ENCODE measurements at places on chromosomes 1 and 21. TPM values are rescaled to one million over a fixed set of nuclear protein-coding genes. Genes with fewer than 3 reads are reported as not detected.

TNFRSF14 gene
- total RNA-seq: 239 TPM

TAL1 gene
- total RNA-seq: 8.1 TPM

OLIG2 gene
- total RNA-seq: not detected

GRCh38 chr1:45785583-45785982 lies 17.8 kb upstream of the MAST2 start:
- H3K36me3 ChIP-seq: no peaks in the 10 kb centered on the region
- no peak for DNase-seq
- no peaks in the 10 kb centered on the region for H3K27me3 ChIP-seq
- no peaks in the 10 kb centered on the region for H3K4me1 ChIP-seq
- no peak overlapping the region for H3K4me3 ChIP-seq

- H3K36me3 ChIP-seq: no peaks in the 10 kb centered on the region
- H3K4me3 ChIP-seq: no peak overlapping the region
- no peak overlapping the region for H3K27ac ChIP-seq
- H3K27me3 ChIP-seq: no peaks in the 10 kb centered on the region
Observed at GRCh38 chr1:17798799-17799382, 43.8 kb downstream of the ACTL8 start.

DNA sequence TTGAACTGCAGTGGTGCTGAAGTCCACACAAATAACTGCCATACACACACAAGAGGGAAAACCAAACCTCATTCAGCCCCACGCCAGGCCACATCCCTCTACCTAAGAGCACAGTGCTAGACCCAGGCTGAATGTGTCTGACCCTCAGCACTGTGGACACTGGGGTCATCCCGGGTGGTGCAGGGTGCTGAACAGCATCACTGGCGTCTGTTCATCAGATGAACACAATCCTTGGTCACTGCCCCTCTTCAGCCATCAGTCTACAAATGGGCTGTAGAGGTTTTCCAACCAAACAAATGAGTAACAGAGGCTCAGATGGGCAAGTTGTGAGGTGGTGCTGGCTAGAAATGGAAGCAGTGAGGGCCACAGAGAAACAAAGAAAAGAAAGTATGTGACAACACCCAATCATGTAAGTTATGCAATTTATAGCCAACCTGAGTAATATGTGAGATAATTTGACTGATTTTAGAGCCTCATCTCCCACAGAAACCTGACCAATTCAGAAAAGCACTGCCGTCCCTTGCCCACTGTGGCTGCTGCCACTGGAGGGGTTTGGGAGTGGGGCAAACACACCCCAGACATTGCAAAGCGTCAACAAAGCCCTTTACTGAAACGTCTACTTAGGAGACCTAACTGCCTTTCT lies 27.9 kb downstream of the GNB1 start:
- H3K27ac ChIP-seq: peak overlapping the region; percentile 23
- no peak for DNase-seq
- no peaks in the 10 kb centered on the region for H3K36me3 ChIP-seq

- no peaks in the 10 kb centered on the region for H3K4me1 ChIP-seq
- H3K27ac ChIP-seq: no peak overlapping the region
- DNase-seq: no peak
Observed at GRCh38 chr1:107198561-107198960, 57.7 kb downstream of the NTNG1 start.

DNA sequence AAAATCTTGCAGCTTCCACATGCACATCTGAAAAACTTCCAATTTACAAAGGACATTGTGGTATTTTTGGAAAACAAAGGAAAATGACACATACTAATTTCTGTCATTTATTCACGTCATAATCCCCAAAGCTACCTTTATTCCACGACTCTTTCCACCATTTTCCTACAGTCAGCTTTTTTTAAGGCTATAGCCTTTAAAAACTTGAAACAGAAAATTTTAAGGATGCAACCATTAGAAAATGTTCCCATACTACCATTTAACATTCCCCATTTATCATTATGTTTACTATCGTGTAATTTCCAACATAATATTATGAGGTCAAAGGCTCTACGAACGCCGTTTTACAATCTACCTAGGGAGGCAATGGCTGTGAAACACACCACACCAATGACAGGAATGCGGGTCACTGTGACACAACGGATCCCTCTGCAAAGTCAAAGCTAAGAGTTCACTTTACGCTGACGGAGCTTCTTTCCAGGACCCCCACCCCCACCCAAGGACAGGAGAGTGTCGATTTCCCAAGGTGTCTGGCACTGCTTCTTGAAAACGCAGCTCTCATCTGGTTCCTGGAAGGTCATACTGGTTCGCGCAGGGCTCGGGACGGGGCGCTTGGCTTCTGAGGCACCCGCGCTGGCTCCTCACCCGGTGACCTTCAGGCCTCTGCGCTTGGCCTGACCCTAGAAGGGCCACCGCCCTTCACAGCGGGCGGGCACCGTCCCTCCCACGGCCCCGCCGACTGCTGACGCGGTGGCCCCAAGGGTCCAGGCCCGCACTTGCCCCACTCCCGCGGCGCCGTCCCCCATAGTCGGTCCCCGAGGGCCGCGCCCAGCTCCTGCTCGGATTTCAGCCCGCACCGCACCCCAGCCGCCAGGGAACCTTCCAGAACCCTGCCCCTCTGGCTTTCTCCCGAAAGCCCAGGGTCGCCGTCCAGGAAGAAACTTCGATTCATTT lies 50.5 kb upstream of the ATF3 start:
- peak overlapping the region; percentile 98 for H3K27ac ChIP-seq
- H3K4me1 ChIP-seq: no peaks in the 10 kb centered on the region
- H3K27me3 ChIP-seq: no peaks in the 10 kb centered on the region
- no peaks in the 10 kb centered on the region for H3K36me3 ChIP-seq
- H3K4me3 ChIP-seq: peak overlapping the region; percentile 71
- peak; percentile 77 for DNase-seq

DNA sequence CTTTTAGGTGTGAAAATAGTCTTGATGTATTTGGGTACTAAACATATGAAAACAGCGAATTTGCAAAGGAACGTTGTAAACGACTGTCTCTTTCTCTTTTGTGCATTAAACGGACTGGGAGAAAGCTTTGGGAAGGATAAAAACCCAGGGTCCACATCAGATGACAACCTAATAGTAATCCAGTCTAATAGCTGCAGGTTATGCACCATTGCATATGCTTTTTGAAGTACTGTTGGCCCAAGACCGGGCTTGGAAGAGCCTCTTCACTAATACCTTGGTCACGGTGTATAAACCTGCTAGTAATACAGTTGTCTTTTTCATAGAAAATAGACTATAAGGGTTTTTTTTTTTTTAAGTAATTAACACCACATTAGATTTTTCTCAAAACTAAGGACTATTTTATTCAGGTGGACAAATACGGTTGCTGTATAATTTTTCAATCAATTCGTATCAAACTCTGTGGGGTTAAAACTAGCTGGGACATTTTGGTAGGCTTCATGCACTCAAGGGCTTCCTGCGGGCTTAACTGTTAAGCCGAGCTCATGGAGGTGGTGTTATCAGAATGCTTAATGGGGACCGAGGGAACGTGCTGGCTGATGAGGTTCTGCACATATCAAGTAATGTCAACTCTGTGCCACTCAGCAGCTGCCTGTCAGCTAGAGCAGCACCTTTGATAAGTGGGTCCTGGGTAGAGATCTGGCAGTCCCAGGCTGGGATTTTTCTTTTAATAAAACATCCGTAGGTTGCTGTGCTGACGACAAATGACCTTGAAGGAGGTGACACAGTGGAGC lies 2.1 kb downstream of the RYR2 start:
- peak overlapping the region; percentile 51 for H3K4me3 ChIP-seq
- no peaks in the 10 kb centered on the region for H3K4me1 ChIP-seq
- no peaks in the 10 kb centered on the region for H3K27me3 ChIP-seq
- DNase-seq: no peak
- no peaks in the 10 kb centered on the region for H3K36me3 ChIP-seq

GRCh38 chr1:27138927-27139326 lies 16.0 kb downstream of the SLC9A1 start:
- no peak for DNase-seq
- no peak overlapping the region for H3K4me3 ChIP-seq
- H3K4me1 ChIP-seq: peaks cover 77% of the 10 kb centered on the region

Data from upper lobe of left lung (tissue), 6 donors.